ENCODE measurements at places on chromosomes 1 and 21.
A peak's percentile ranks its signal among the peaks of the same experiment; 100 is the strongest.

GRCh38 chr1:190551638-190552037 lies 74.0 kb upstream of the BRINP3 start:
- no peak for DNase-seq

DNA sequence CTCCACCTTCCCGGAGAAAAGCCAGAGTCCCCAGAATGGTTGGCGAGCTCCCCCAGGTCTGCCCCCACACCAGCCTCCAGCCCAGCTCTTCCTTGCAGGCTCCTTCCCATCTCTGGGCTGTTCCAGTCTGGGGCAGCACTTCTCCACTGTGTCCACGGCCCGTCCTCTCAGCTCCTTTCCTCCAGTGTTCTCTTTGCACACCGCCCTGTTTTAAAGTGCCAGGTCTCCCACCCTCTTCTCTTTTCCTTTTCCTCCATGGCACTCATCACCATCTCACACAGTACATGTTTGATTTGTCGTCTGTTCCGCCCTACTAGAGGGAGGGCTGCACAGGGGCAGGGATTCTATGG lies 6.1 kb upstream of the PCSK9 start:
- DNase-seq = no peak

GRCh38 chr1:87915771-87916170 lies 587.1 kb downstream of the LMO4 start:
- DNase-seq = no peak

GRCh38 chr1:6923955-6924881 lies 139.0 kb downstream of the CAMTA1 start:
- no peak for DNase-seq

DNA sequence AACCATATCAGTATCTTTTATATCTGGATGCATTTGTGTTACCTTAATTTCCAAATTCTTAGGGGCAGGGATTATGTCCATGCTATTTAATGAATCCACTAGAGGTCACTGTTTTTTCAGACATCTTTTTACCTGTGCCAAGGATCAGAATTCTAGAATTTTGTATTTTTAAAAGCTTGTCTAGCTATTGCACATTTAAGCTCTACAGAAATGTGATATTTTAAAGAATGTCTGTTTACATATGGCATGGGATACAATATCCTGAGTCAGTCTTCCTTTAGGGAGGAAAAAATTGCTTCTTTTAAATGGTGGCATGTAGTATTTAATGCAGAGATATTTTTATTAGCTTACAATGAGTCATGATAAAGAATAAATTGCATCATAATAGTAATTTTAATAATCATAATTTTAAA lies 11.3 kb downstream of the RPAP2 start:
- DNase-seq = peak; percentile 33

- no peak for DNase-seq
Observed at GRCh38 chr1:28646040-28646439, 2.4 kb upstream of the RNU11 start.

GRCh38 chr1:85189120-85189519 lies 11.7 kb downstream of the SYDE2 start:
- no peak for DNase-seq

GRCh38 chr1:93080179-93080823 lies 1.2 kb downstream of the MTF2 start:
- peak; percentile 80 for DNase-seq
